Tibial nerve (tissue), 4 donors: ENCODE measurements at places on chromosomes 3 and 15. TPM values are rescaled to one million over a fixed set of nuclear protein-coding genes. Genes with fewer than 3 reads are reported as not detected.

GRCh38 chr3:70358978-70359580 is 46.6 kb upstream of the MDFIC2 start:
- no peaks in the 10 kb centered on the region for H3K27me3 ChIP-seq
- H3K4me3 ChIP-seq = no peak overlapping the region
- no peak for DNase-seq
- no peaks in the 10 kb centered on the region for H3K4me1 ChIP-seq

DNA sequence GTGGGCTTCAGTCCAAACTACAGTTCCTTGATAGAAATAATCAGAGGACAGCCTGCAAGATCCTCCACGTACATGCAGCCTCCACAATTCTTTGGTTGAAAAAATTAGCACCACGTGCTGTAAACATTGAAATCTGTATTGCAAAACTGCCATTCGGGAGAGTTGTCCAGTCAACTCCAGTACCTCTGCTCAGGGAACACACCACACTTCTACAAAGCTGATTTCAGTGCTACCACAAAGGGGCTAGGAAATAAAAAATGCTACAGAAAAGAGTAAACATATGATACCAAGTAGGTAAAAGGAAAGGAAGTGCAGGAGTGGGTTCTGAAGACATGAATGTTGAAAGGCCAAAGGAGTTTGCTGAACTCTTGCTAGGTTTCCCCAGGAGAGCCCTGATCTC is 40.4 kb downstream of the GHSR start:
- no peaks in the 10 kb centered on the region for H3K27me3 ChIP-seq
- H3K4me3 ChIP-seq = no peak overlapping the region
- H3K4me1 ChIP-seq = no peaks in the 10 kb centered on the region
- no peak for DNase-seq

DNA sequence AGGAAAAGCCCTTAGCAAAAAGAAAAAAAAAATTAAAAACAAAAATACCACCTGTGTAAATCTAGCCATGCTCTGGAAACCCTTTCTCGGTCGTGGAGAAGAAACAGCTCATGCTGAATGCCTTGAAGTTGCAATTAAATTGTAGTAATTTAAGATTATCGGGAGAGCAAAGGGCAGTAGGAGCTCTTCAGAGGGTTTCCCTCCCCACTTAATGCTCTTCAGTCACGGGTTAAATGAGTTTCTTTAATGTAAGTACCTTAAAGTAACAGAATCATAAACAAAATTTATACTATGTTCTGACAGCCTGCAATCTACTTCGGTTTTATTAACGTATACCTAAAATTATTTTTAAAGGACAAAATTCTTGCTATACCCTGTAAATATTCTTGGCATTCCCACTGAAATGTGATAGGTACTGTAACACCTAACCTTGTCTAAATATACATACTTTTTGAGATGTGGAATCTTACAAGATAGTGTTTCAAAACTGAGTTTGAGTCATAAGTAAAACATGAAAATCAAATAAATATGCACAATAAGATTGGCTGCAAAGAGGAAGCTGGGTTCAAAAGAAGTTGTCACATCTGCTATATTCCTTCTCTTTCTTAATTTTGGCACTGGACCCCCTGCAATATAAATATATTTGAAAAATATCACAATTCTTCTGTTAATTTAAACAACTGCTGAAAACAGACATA is 5.3 kb downstream of the FOXP1 start:
- DNase-seq = no peak
- H3K27me3 ChIP-seq = no peaks in the 10 kb centered on the region
- H3K4me1 ChIP-seq = peaks cover 12% of the 10 kb centered on the region
- H3K36me3 ChIP-seq = no peaks in the 10 kb centered on the region

The CKMT1B gene
- total RNA-seq = not detected

The CPEB1 gene
- total RNA-seq = 29.5 TPM

DNA sequence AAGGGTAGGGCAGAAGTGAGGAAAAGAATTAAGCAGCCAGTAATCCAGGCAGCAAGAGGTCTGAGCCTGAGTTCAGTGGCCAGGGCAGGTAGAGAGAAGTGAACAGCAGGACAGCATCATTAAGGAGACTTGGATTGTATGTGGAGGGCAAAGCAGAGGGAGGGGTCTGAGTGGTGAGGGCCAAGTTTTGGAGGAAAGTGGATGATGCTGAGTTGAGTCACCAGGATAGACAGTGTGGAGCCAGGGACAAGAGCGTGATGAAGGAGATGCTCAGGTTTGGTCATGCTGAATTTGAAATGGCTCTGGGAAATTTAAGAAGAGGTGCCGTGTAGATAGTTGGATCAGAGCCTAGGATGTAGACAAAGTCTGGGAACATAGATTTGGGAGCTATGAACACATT is 93.1 kb downstream of the ARHGEF26 start:
- H3K4me3 ChIP-seq = no peak overlapping the region
- no peak overlapping the region for H3K27ac ChIP-seq
- no peaks in the 10 kb centered on the region for H3K36me3 ChIP-seq
- H3K27me3 ChIP-seq = no peaks in the 10 kb centered on the region
- H3K4me1 ChIP-seq = no peaks in the 10 kb centered on the region

GRCh38 chr15:54576298-54576935 is 598.2 kb downstream of the UNC13C start:
- H3K27ac ChIP-seq = no peak overlapping the region
- H3K36me3 ChIP-seq = no peaks in the 10 kb centered on the region
- DNase-seq = no peak
- no peak overlapping the region for H3K4me3 ChIP-seq

GRCh38 chr3:80010021-80010571 is 242.3 kb upstream of the ROBO1 start:
- H3K36me3 ChIP-seq = no peaks in the 10 kb centered on the region
- no peak for DNase-seq
- no peak overlapping the region for H3K4me3 ChIP-seq
- no peaks in the 10 kb centered on the region for H3K27me3 ChIP-seq

The ISL2 gene
- total RNA-seq = not detected

The ATP8B4 gene
- 14.4 TPM for total RNA-seq

DNA sequence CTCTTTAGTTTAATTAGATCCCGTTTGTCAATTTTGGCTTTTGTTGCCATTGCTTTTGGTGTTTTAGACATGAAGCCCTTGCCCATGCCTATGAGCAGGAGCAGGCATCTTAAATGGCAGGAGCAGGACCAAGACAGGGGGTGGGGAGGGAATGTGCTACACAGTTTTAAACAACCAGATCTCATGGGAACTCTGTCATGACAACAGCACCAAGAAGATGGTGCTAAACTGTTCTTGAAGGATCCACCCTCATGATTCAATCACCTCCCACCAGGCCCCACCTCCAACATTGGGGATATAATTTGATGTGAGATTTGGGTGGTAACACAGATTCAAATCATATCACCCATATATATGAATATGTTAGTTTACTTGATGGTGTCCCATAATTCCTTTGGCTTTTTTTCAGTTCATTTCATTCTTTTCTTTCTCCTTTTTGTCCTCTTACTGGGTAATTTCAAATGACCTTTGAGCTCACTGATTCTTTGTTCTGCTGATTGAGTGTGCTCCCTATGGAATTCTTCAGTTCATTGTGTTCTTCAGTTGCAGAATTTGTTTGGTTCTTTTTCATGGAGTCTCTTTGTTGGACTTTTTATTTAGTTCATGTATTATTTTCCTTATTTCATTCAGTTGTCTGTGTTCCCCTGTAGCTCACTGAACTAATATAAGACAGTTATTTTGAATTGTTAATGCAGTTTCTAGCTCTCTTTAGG is 62.6 kb downstream of the DOCK3 start:
- H3K27ac ChIP-seq = no peak overlapping the region
- H3K36me3 ChIP-seq = no peaks in the 10 kb centered on the region
- no peaks in the 10 kb centered on the region for H3K27me3 ChIP-seq
- H3K4me1 ChIP-seq = no peaks in the 10 kb centered on the region
- no peak overlapping the region for H3K4me3 ChIP-seq

The CHRM5 gene
- total RNA-seq = 0.21 TPM

DNA sequence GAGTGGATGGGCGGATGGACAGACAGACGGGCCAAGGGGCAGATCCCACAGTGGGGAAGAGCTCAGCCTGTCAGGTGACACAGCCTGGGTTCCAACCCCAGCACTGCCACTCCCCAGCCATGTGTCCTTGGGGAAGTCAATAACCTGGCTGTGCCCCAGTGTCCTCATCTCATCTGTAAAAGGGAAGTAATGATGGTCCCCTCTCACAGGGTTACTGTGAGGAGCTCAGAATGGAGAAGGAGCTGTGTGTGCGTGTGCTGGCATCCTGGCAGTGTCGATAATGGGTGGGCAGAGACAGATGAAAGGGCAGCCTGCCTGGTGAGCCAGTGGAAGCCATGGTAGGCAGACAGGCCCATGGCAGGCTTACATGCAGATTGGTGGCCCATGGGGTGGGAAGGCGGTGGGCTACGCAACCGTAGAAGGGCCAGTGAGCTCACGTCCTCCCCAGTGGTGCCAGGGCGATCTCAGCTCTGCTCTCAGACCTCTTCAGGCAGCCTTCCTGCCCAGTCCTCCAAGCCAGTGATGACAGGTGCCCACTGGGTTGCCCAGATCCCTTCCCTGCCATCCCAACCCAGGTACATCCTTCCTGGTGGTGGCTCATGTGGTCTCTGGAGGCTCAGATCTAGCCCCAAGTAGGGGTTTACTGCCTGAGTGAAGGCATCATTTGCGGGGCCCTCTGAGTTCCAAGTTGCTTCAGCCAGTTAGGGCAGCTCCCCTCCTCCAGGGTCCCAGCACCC is 2.3 kb upstream of the DNAJB8 start:
- peaks cover 36% of the 10 kb centered on the region for H3K27me3 ChIP-seq
- no peak overlapping the region for H3K27ac ChIP-seq
- DNase-seq = no peak
- no peak overlapping the region for H3K4me3 ChIP-seq
- no peaks in the 10 kb centered on the region for H3K4me1 ChIP-seq

DNA sequence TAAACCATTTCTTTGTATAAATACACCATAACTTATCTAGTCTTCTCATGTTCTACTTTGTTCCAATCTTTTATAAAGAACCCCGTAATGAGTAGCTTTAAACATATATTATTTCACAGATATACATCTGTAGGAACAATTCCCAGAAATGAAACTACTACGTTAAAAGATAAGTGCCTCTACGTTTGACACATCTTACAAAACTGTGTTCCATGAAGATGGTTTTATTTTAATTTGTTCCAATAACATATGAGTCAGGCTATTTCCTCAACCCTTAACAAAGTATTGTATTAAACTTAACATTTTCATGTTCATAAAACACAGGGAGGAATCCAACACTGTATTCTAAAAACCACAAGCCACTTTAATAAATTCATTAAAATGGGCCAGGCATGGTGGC is 52.9 kb downstream of the TRPM7 start:
- no peak overlapping the region for H3K4me3 ChIP-seq
- no peak for DNase-seq
- no peaks in the 10 kb centered on the region for H3K27me3 ChIP-seq

DNA sequence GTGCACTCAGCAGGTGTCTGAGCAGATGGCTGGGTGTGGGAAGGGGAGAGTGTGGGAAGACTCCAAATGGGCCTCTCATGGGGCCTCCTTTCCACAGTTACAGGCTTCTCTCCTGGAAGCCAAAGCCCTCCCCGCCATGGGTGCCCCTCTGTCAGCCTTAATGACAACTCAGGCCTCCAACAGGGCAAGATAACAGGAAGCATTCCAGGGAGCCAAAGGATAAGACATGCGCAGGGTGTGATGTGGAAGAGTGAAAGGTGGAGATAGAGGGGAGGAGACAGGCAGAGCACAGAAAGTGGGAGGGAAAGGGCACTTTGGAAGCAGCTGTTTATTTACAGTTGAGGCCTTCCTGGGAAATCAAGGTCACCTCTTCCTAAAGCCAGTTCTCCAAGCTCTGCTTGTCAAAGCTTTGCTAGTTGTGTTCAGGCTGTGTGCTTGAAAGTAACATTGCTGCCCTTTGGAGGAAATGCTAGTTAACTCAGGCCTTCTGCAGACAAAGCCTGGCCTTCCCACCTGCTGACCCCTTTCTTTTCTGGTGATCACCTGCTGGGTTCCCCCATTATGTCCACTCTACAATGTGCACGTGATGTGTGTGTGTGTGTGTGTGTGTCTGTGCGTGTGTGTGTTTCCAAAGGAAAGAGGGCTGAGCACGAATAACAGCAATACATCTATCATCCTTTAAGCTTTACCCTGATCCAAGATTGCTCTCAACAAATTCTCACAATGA is 35.2 kb upstream of the SMAD3 start:
- H3K36me3 ChIP-seq = no peaks in the 10 kb centered on the region
- no peak overlapping the region for H3K27ac ChIP-seq
- DNase-seq = no peak
- H3K27me3 ChIP-seq = no peaks in the 10 kb centered on the region
- no peaks in the 10 kb centered on the region for H3K4me1 ChIP-seq
- no peak overlapping the region for H3K4me3 ChIP-seq

- H3K27ac ChIP-seq = no peak overlapping the region
- no peaks in the 10 kb centered on the region for H3K36me3 ChIP-seq
- H3K27me3 ChIP-seq = no peaks in the 10 kb centered on the region
- H3K4me3 ChIP-seq = no peak overlapping the region
- DNase-seq = no peak
Observed at GRCh38 chr3:66029443-66029842, 9.3 kb downstream of the MAGI1 start.

DNA sequence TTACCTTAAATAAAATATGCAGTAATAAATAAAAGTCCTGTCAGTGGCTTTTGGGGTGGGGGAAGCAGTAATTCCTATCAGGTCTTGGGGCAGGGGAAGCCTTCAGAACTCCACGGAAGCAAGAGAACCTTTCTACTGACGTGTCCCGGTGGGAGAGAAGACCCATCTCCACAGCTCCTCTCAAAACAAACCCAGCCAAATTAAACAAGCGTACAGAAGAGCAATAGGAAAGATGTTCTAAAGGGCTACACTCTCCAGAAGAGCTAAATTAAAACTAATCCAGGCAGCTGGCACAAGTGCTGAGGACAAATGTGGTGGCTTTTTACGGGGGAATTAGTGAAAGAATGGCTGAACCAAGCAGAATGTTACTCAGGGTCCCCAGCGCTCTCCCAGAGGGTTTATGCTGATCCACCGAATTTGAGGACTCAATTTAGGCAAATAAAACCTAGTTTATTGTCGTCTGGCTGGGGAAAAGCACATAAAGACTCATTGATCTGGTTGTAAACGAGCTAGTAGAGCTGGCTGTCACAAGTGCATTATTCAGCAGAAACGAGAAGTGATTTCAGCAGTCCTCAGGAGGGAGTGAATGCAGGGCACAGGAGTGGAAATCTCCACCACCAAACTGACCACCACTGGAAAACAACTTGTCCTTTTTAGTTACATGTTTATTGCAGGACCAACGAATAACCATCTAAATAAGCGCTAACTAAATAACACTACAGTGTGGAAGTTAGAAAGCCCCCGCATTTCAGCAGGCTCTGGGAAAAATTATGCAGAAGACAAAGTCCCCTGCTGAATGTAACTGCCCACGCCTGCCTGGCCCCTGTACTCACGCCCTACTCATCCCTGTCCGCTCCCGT is 13.5 kb downstream of the BFSP2 start:
- H3K4me3 ChIP-seq = no peak overlapping the region
- no peaks in the 10 kb centered on the region for H3K36me3 ChIP-seq
- no peak overlapping the region for H3K27ac ChIP-seq
- peaks cover 3% of the 10 kb centered on the region for H3K27me3 ChIP-seq
- peaks cover 8% of the 10 kb centered on the region for H3K4me1 ChIP-seq
